ENCODE measurements at places on chromosomes 13 and 19. TPM values are rescaled to one million over a fixed set of nuclear protein-coding genes. Genes with fewer than 3 reads are reported as not detected.
A peak's percentile ranks its signal among the peaks of the same experiment; 100 is the strongest.

GRCh38 chr13:79385694-79386093 is 20.4 kb downstream of the RBM26 start:
- H3K27me3 ChIP-seq, result no peaks in the 10 kb centered on the region
- no peak for DNase-seq
- H3K27ac ChIP-seq, result no peak overlapping the region
- peaks cover 6% of the 10 kb centered on the region for H3K36me3 ChIP-seq

The HS6ST3 gene
- 0.31 TPM for total RNA-seq

- H3K4me1 ChIP-seq, result peaks cover 26% of the 10 kb centered on the region
- peak overlapping the region; percentile 67 for H3K4me3 ChIP-seq
- no peaks in the 10 kb centered on the region for H3K27me3 ChIP-seq
- H3K27ac ChIP-seq, result no peak overlapping the region
- peaks cover 7% of the 10 kb centered on the region for H3K36me3 ChIP-seq
Measured at GRCh38 chr13:72726726-72727416, 558 bp downstream of the MZT1 start.

The BCL2L12 gene
- total RNA-seq, result 41.8 TPM

The TNFSF13B gene
- 0.45 TPM for total RNA-seq

DNA sequence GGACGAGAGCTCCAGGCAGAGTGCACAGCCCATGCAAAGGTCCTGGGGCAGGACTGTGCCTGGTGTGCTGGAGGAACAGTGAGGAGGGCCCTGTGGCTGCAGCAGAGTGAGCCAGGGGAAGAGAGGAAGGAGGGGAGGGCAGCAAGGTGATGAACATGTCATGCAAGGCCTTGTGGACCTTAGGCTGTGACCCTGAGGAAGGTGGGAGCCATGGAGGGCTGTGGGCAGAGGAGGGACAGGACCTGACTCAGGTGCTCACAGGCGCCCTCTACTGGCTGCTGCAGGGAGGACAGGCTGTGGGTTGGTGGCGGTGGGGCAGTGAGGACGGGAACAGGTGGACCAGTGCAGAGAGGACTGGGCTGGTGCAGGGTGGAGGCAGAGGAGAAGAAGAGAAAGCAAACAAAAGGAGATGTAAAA is 170.3 kb downstream of the PTPRS start:
- H3K27ac ChIP-seq, result no peak overlapping the region
- no peak overlapping the region for H3K4me3 ChIP-seq
- H3K36me3 ChIP-seq, result no peaks in the 10 kb centered on the region
- DNase-seq, result no peak
- H3K27me3 ChIP-seq, result no peaks in the 10 kb centered on the region
- no peaks in the 10 kb centered on the region for H3K4me1 ChIP-seq

The LAIR1 gene
- total RNA-seq, result not detected

- no peak overlapping the region for H3K4me3 ChIP-seq
- H3K27me3 ChIP-seq, result no peaks in the 10 kb centered on the region
- H3K27ac ChIP-seq, result no peak overlapping the region
- peaks cover 19% of the 10 kb centered on the region for H3K4me1 ChIP-seq
Measured at GRCh38 chr13:111252446-111253364, 67.7 kb upstream of the TEX29 start.

GRCh38 chr13:76016799-76017400 is 380.8 kb downstream of the LMO7 start:
- H3K4me1 ChIP-seq, result no peaks in the 10 kb centered on the region
- no peaks in the 10 kb centered on the region for H3K27me3 ChIP-seq
- peak; percentile 30 for DNase-seq
- no peak overlapping the region for H3K27ac ChIP-seq
- H3K36me3 ChIP-seq, result no peaks in the 10 kb centered on the region

GRCh38 chr13:94312511-94313216 is 166.8 kb downstream of the DCT start:
- no peak overlapping the region for H3K4me3 ChIP-seq
- H3K36me3 ChIP-seq, result no peaks in the 10 kb centered on the region
- peaks cover 26% of the 10 kb centered on the region for H3K4me1 ChIP-seq
- peaks cover 41% of the 10 kb centered on the region for H3K27me3 ChIP-seq
- DNase-seq, result peak; percentile 56
- H3K27ac ChIP-seq, result no peak overlapping the region

- peaks cover 11% of the 10 kb centered on the region for H3K27me3 ChIP-seq
- peak within 1 kb of the TSS; percentile 86 for H3K4me3 ChIP-seq
- H3K4me1 ChIP-seq, result peaks cover 11% of the 10 kb centered on the region
Measured at GRCh38 chr19:35648017-35648961, at the start of gene COX6B1. TSS of gene COX6B1 (plus strand) at chr19:35648323. CDS start at chr19:35651244, 2,921 bp downstream.

GRCh38 chr19:3733549-3734309 is 25.5 kb downstream of the TJP3 start:
- no peaks in the 10 kb centered on the region for H3K36me3 ChIP-seq
- no peaks in the 10 kb centered on the region for H3K4me1 ChIP-seq
- H3K27me3 ChIP-seq, result no peaks in the 10 kb centered on the region
- DNase-seq, result no peak
- no peak overlapping the region for H3K4me3 ChIP-seq

- no peaks in the 10 kb centered on the region for H3K4me1 ChIP-seq
- DNase-seq, result no peak
- H3K36me3 ChIP-seq, result no peaks in the 10 kb centered on the region
Measured at GRCh38 chr19:34236035-34236987, 18.0 kb upstream of the GARRE1 start.

DNA sequence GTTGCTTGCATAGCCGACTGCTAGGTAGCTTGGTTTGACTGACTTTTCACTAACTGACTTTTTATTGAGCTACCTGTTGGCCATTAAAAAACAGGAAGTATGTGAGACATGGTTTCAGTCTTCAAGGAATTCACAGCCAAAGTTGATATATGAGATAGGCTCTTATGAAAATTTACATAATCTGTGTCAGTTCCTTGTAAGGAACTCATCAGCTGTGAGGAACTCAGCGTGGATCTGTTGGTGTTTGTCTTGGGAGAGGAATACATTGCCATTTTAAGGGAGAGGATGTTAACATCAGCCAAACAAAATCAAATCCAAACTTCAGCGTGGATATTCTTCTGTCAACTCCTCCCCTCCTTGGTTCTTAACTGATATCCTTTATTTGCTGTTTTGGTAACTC is 2.0 kb downstream of the RNF113B start:
- H3K4me1 ChIP-seq, result peaks cover 51% of the 10 kb centered on the region
- H3K4me3 ChIP-seq, result no peak overlapping the region
- H3K27me3 ChIP-seq, result no peaks in the 10 kb centered on the region
- H3K27ac ChIP-seq, result no peak overlapping the region
- no peaks in the 10 kb centered on the region for H3K36me3 ChIP-seq

DNA sequence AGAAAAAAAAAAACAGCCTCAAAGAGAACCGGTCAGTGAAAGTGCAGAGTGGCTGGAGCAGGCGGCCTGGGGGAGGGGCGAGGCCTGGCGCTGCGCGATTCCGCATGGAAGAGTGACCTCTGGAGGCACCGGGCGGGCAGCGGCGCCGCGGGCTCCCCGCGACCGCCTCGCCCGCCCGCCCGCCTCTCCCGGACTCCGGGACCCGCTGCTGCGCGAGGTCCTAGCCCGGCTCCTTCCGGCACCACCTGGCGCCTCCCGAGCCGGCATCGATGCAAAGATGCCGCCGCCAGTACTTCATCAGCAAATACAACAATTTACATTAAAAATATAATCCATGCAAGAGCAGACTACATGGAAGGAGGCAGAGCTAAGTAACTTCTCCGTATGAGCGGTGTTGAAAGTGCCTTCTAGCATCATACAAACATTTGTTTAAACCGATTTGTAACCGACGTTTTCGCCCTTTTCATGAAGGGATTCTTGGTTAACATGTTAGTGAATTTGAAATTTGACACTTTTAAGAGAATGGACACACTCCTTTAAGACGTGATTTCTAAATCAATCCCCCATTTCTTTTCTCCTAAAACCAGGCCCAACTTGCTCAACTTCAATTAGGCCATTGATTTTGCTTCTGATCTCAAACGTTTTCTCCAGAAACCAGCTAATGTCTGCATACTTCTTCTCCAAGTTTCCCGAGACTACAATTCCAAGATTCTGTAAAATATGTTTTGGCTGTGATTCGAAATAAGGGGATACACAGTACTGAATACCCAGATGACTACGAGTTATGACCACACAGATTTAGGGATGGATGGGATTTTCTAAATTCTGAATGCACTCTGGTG is 2.1 kb downstream of the EFNB2 start:
- no peak overlapping the region for H3K27ac ChIP-seq
- H3K36me3 ChIP-seq, result peaks cover 3% of the 10 kb centered on the region
- peak overlapping the region; percentile 71 for H3K4me3 ChIP-seq
- peak; percentile 93 for DNase-seq

DNA sequence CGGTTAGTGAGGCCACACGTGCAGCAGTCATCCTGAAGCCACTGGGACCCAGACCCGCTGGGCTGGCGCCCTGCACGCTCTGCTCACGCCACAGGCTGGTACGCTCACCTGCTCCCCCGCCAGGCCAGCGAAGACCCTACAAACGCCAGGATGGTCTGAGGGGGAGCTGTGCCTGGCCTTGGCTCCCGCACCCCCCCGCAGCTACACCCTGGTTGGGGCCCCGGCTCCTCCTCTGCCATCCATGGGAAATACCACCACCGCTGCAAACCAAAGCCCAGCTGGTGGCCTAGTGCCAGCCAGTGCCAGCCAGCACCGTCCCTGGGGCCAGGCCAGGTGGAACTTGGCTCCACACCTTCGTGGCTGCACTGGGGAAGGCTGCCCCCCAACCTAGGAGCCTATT is 23.3 kb upstream of the CACTIN start:
- DNase-seq, result no peak
- H3K27me3 ChIP-seq, result no peaks in the 10 kb centered on the region
- H3K36me3 ChIP-seq, result no peaks in the 10 kb centered on the region
- no peaks in the 10 kb centered on the region for H3K4me1 ChIP-seq
- H3K27ac ChIP-seq, result no peak overlapping the region

The ZIC5 gene
- total RNA-seq, result 29.0 TPM

DNA sequence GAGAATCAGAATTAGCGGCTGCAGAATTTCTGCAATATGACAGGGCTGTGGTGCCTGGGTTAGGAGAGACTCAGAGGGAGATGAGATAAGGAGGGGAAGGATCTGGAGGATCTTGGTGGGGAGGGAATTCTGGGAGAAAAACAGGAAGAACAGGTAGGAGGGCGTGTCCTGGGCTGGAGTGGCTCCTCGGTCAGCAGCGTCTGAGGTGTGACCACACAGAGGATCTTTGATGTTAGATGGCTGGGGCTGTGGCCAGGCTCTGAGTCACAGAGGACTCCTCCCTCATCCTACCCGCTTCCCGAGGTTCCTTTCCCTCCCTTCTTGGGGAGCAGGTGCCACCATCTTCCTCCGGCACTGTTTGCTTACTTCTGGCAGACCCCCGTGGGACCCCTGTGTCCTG is 6.4 kb upstream of the KLK6 start:
- no peaks in the 10 kb centered on the region for H3K36me3 ChIP-seq
- no peak for DNase-seq
- H3K4me3 ChIP-seq, result no peak overlapping the region
- H3K27ac ChIP-seq, result no peak overlapping the region
- peaks cover 3% of the 10 kb centered on the region for H3K4me1 ChIP-seq

DNA sequence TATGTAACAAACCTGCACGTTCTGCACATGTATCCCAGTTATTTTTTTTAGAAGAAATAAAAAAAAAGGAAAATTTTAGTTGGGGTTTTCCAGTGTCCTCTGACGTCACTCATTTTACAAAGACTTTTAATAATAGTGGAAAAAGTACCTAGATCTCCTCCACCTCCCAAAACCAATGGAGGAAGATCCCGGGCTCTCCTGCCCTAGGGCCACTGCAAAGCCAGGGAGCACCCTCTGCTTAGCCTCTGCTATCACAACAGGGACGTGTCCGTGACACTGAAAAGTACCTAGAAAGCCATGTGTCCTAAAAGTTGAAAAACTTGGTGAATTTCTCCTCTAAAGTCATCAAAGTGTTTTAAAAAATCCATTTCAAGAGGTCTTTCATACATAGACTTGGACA is 46.7 kb upstream of the IRS2 start:
- no peak overlapping the region for H3K27ac ChIP-seq
- no peaks in the 10 kb centered on the region for H3K4me1 ChIP-seq
- H3K36me3 ChIP-seq, result no peaks in the 10 kb centered on the region
- H3K27me3 ChIP-seq, result no peaks in the 10 kb centered on the region
- DNase-seq, result no peak

GRCh38 chr19:21508198-21508597 is 2.8 kb downstream of the ZNF429 start:
- H3K36me3 ChIP-seq, result peaks cover 26% of the 10 kb centered on the region
- no peak overlapping the region for H3K4me3 ChIP-seq
- peaks cover 4% of the 10 kb centered on the region for H3K4me1 ChIP-seq
- DNase-seq, result no peak

GRCh38 chr13:24183741-24184182 is 23.2 kb downstream of the SPATA13 start:
- H3K27me3 ChIP-seq, result no peaks in the 10 kb centered on the region
- no peak overlapping the region for H3K4me3 ChIP-seq
- no peaks in the 10 kb centered on the region for H3K36me3 ChIP-seq
- peaks cover 4% of the 10 kb centered on the region for H3K4me1 ChIP-seq

GRCh38 chr19:54426291-54426931 is 11.1 kb downstream of the TTYH1 start:
- H3K27ac ChIP-seq, result no peak overlapping the region
- H3K27me3 ChIP-seq, result no peaks in the 10 kb centered on the region
- peaks cover 25% of the 10 kb centered on the region for H3K4me1 ChIP-seq
- peak; percentile 45 for DNase-seq
- no peaks in the 10 kb centered on the region for H3K36me3 ChIP-seq

The ZNF682 gene
- total RNA-seq, result 26.9 TPM

DNA sequence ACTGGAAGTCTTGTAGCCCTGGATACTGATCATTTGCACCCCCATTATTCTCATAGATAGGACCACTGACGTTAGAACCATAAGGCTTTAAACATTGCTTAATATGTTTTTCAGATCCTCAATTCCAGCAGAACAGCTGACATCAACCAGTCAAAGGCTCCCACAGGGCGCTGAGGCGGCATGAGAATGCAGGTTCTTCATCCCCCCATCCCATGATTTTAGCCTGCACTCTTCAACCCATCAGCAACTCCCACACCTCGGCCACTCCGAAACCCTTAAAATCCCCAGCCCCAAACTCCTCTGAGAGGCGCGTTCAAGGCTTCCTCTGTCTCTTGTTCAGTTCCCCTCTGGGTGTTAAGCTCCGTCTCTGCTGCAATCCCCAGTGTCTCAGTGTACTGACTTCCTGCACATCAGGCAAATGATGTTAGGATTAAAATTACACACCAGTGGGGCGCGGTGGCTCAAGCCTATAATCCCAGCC is 24.3 kb upstream of the LAMP1 start:
- H3K4me3 ChIP-seq, result no peak overlapping the region
- H3K27ac ChIP-seq, result no peak overlapping the region
- no peak for DNase-seq
- no peaks in the 10 kb centered on the region for H3K4me1 ChIP-seq

The LPAR6 gene
- 4.6 TPM for total RNA-seq

GRCh38 chr19:13796301-13797057 is 1.2 kb downstream of the ZSWIM4 start:
- H3K27me3 ChIP-seq, result no peaks in the 10 kb centered on the region
- H3K4me3 ChIP-seq, result peak overlapping the region; percentile 95
- no peaks in the 10 kb centered on the region for H3K36me3 ChIP-seq
- H3K4me1 ChIP-seq, result no peaks in the 10 kb centered on the region
- no peak overlapping the region for H3K27ac ChIP-seq
- DNase-seq, result peak; percentile 66

- no peaks in the 10 kb centered on the region for H3K36me3 ChIP-seq
- H3K27me3 ChIP-seq, result peaks cover 30% of the 10 kb centered on the region
Measured at GRCh38 chr19:42154471-42155323, 22.5 kb upstream of the POU2F2 start.

The HCST gene
- total RNA-seq, result not detected

GRCh38 chr13:101425623-101426022 is 9.3 kb upstream of the NALCN start:
- H3K4me1 ChIP-seq, result no peaks in the 10 kb centered on the region
- no peak for DNase-seq
- no peak overlapping the region for H3K27ac ChIP-seq

The JSRP1 gene
- total RNA-seq, result not detected
